ENCODE measurements at places on chromosomes 5 and 9. TPM values are rescaled to one million over a fixed set of nuclear protein-coding genes. Genes with fewer than 3 reads are reported as not detected.
A peak's percentile ranks its signal among the peaks of the same experiment; 100 is the strongest.

DNA sequence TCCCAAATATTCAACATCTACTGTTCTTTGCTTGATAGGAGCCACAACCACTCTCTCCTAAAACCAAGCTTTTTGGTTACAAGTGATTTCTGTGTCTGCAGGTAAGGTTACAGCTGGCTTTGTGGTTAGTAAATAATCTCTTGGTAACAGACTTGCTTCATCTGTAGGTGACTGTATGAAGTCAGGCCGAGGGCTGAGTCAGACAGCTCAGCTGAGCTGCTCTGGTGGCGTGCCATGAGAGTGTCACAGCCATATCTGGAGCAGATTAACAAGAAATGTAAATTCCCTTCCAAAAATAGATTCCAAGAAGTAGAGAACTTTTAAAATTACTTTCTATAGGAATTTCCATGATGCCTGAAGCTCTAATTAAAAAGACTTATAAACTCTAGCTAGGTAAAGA lies 23.7 kb upstream of the TAS2R1 start:
- H3K4me1 ChIP-seq, result no peaks in the 10 kb centered on the region
- no peaks in the 10 kb centered on the region for H3K27me3 ChIP-seq
- no peak overlapping the region for H3K27ac ChIP-seq
- H3K4me3 ChIP-seq, result no peak overlapping the region
- DNase-seq, result no peak

DNA sequence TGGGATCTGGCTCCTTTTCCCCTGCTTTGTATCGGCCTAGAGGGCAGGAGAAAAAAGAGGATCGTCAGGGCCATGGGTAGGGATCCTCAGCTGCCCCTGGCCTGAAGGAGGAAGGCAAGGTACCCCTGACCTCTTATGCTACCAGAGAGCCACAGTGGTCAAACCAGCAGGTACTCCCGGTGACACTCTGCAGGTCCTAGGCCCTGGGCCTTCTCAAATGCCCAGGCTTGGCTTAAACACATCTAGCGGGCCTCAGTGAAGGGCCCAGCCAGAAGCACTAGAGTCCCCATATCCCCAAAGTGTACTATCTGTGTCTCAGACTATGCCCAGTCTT lies 3.5 kb downstream of the IRF1 start:
- peaks cover 58% of the 10 kb centered on the region for H3K4me1 ChIP-seq
- H3K27me3 ChIP-seq, result no peaks in the 10 kb centered on the region

DNA sequence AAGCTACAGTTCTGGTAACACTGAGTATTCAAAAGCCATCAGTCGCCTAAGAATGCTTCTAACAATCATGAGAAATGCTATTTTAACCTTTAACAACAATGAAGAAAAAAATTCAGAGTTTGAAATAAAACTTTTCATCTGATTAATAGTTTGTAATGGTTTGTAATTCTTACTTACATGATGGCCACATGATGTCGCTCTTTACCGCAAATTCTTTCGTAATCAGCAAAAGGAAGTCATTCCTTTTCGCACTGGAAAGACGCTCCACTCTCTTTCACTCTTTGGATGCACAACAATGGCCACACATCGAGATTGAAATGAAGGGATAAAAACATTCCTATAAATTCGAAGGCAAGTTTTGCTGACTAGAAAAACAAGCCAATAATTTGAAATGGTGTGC lies at the start of gene PCDHA7:
PCDHA7 (plus strand) TSS at position 277 of the 400 bp plus-strand sequence; CDS start at position 392, 115 bp downstream.
- H3K4me1 ChIP-seq, result no peaks in the 10 kb centered on the region
- DNase-seq, result no peak
- H3K4me3 ChIP-seq, result no peak within 1 kb of the TSS
- no peak within 1 kb of the TSS for H3K27ac ChIP-seq

Gene IL3
- 11.6 TPM for total RNA-seq

GRCh38 chr5:151800532-151800931 lies 28.8 kb downstream of the G3BP1 start:
- peaks cover 65% of the 10 kb centered on the region for H3K36me3 ChIP-seq
- no peaks in the 10 kb centered on the region for H3K27me3 ChIP-seq
- peak overlapping the region; percentile 11 for H3K27ac ChIP-seq
- H3K4me1 ChIP-seq, result peaks cover 38% of the 10 kb centered on the region
